PC-3 (cell line): ENCODE measurements at places on chromosomes 2 and 18.

- no peak overlapping the region for H3K27ac ChIP-seq
- H3K4me3 ChIP-seq = no peak overlapping the region
- H3K4me1 ChIP-seq = no peaks in the 10 kb centered on the region
Observed at GRCh38 chr2:8267048-8267447, 414.8 kb upstream of the ID2 start.

GRCh38 chr2:165408186-165408585 is 61.3 kb upstream of the CSRNP3 start:
- DNase-seq = peak; percentile 83
- H3K4me3 ChIP-seq = 0 out of 2 replicates have a peak overlapping the region, but pooled peaks have one; percentile 4
- no peaks in the 10 kb centered on the region for H3K27me3 ChIP-seq
- H3K36me3 ChIP-seq = no peaks in the 10 kb centered on the region
- peaks cover 41% of the 10 kb centered on the region for H3K4me1 ChIP-seq

GRCh38 chr18:10170375-10170774 is 256.6 kb downstream of the VAPA start:
- H3K4me3 ChIP-seq = no peak overlapping the region
- 0 out of 2 replicates have a peak, but pooled peaks cover 12% of the 10 kb centered on the region for H3K27me3 ChIP-seq
- no peaks in the 10 kb centered on the region for H3K36me3 ChIP-seq
- H3K4me1 ChIP-seq = no peaks in the 10 kb centered on the region
- no peak overlapping the region for H3K27ac ChIP-seq
- no peak for DNase-seq

DNA sequence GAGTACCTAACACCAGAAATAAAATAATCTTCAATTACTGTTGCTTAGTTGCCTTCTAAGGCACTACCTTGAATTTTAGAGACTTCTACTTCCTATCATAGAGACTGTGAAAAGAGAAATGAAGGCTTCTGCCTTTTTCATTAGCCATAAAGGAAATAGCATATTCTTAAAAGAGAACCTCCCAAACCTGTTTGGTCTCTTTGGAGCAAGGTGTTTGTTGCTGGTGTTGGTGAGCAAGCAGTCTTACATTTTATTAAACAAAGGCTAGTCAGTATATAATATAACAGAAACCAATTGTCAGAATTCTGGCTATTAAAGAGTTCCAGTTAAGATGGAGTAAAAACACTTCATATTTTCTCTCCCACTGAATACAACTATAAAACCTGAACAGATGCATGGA is 116.4 kb downstream of the TAF4B start:
- no peaks in the 10 kb centered on the region for H3K27me3 ChIP-seq
- H3K4me1 ChIP-seq = peaks cover 12% of the 10 kb centered on the region

DNA sequence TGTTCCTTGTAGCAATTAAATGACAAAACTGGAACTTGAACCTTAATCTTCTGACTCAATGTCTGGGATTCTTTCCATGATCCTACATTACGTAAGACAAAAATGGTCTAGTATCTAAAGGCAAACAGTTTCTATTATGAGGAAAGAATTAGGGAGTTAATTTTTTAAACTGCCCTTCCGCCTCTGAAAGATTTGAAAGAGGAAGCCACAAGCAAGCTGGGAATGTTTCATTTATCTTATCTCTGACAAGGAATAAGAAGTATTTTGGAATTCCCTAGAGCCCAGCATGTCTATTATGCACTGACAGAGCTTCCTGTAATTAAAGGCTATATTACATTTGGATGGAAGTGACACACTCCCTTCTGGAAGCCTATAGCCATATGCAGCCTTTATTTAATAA is 558.8 kb upstream of the CDH2 start:
- no peak overlapping the region for H3K4me3 ChIP-seq
- peak; percentile 82 for DNase-seq
- H3K27ac ChIP-seq = peak overlapping the region; percentile 32
- H3K27me3 ChIP-seq = no peaks in the 10 kb centered on the region
- peaks cover 17% of the 10 kb centered on the region for H3K4me1 ChIP-seq

DNA sequence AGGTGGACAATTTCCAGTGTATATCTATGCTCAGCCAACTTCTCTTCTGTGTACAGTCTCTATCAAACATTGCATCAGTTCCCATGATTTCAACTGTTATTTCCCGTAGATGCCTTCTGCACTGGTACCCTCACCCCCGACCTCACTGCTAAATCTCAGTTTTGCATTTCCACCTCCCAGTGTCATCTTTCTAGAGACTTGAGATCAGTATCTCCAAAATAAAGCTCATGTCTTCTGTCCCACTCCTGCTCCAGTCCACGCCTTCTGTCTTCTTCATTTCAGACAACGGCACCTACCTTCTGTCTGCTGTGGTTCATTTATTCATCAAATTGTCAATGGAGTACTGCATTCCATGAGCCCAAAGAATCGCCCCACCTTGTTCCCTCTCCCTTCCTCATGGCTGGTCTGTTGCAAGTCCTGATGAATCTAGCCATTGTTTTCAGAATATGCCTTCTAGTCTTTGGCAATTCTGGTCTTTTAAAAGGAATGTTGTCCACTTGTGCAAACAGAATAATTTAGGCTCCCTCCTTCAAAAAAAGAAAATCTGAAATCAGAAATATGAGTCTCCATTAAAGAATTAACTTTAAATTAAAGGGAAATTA is 23.3 kb upstream of the NPAS2 start:
- no peak overlapping the region for H3K27ac ChIP-seq
- DNase-seq = peak; percentile 24
- peaks cover 8% of the 10 kb centered on the region for H3K4me1 ChIP-seq
- H3K4me3 ChIP-seq = no peak overlapping the region
- no peaks in the 10 kb centered on the region for H3K36me3 ChIP-seq
- no peaks in the 10 kb centered on the region for H3K27me3 ChIP-seq

GRCh38 chr2:68193144-68193543 is 35.5 kb downstream of the PNO1 start:
- DNase-seq = peak; percentile 35
- peaks cover 53% of the 10 kb centered on the region for H3K4me1 ChIP-seq
- H3K27ac ChIP-seq = peak overlapping the region; percentile 64

DNA sequence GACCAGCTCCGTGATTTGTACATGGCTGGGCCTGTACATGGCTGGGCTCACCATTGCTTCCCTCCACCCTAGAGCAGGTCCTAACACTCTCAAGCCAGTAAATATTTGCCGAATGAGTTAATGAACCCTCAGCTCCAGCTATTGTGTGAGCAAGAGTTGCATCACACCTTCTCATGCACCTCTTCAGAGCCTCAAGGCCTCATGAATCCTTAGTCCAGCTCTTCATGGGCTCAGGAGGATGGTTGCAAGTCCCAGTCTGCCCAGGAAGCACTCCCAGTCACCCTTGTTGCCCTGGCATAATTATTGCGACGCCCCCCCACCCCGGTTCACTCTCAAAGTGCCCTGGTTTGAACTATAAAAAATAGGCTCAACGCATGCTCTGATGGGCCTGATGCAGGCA is 30.1 kb upstream of the GNAL start:
- DNase-seq = peak; percentile 17
- H3K27me3 ChIP-seq = peaks cover 88% of the 10 kb centered on the region
- H3K4me3 ChIP-seq = no peak overlapping the region
- no peaks in the 10 kb centered on the region for H3K4me1 ChIP-seq
- H3K27ac ChIP-seq = no peak overlapping the region

DNA sequence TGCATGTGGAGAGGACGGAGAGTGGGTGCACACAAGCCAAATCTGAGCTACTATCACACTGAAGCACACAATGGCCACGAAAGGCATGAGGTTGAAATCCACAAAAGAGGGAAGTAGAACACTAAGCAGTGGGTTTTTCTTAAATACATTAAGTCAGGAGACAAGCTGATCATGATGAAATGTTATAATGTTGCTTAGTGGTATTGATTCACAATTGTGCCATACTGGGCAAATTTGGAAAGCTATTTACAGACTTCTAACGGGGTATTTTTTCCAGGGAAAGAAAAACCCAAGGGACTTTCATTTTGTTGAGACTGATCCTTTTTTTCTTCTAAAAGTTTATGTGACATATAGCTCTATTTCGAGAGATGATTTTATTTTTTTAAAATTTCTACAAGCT is 100.8 kb upstream of the CNGA3 start:
- no peaks in the 10 kb centered on the region for H3K27me3 ChIP-seq
- H3K4me1 ChIP-seq = no peaks in the 10 kb centered on the region
- H3K4me3 ChIP-seq = no peak overlapping the region
- no peaks in the 10 kb centered on the region for H3K36me3 ChIP-seq
- DNase-seq = no peak

- no peaks in the 10 kb centered on the region for H3K36me3 ChIP-seq
- H3K27me3 ChIP-seq = no peaks in the 10 kb centered on the region
- H3K4me1 ChIP-seq = no peaks in the 10 kb centered on the region
- H3K27ac ChIP-seq = no peak overlapping the region
Observed at GRCh38 chr18:72194072-72194471, 350.1 kb downstream of the CBLN2 start.

GRCh38 chr2:42558827-42559226 is 9.6 kb upstream of the MTA3 start:
- no peaks in the 10 kb centered on the region for H3K36me3 ChIP-seq
- no peak overlapping the region for H3K27ac ChIP-seq
- DNase-seq = peak; percentile 60
- peaks cover 24% of the 10 kb centered on the region for H3K4me1 ChIP-seq
- H3K4me3 ChIP-seq = no peak overlapping the region
- no peaks in the 10 kb centered on the region for H3K27me3 ChIP-seq

GRCh38 chr18:62784966-62785413 is 69.6 kb downstream of the PHLPP1 start:
- H3K36me3 ChIP-seq = no peaks in the 10 kb centered on the region
- no peak overlapping the region for H3K27ac ChIP-seq
- no peak overlapping the region for H3K4me3 ChIP-seq
- DNase-seq = no peak

DNA sequence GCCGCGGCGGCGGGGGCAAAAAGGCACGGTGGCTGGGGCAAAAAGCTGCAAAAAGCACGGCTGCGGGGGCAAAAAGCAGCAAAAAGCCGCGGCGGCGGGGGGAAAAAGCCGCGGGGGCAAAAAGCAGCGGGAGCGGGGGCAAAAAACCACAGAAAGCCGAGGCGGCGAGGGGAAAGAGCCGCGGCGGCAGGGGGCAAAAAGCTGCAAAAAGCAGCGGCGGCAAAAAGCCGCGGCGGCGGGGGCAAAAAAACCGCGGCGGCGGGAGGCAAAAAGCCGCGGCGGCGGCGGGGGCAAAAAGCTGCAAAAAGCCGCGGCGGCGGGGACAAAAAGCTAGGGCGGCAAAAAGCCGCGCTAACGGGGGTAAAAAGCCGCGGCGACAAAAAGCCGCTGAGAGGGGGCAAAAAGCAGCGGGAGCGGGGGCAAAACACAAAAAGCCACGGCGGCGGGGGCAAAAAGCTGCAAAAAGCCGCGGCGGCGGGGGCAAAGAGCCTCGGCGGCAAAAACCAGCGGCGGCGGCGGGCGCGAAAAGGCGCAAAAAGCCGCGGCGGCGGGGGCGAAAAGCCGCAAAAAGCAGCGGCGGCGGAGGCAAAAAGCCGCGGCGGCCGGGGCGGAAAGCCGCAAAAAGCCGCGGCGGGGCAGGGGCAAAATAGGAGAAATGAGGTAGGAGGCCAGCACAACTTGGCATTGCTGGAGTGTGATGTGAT is 123.4 kb downstream of the ANKRD30BL start:
- H3K36me3 ChIP-seq = no peaks in the 10 kb centered on the region
- no peak overlapping the region for H3K27ac ChIP-seq
- H3K4me1 ChIP-seq = no peaks in the 10 kb centered on the region
- H3K27me3 ChIP-seq = peaks cover 49% of the 10 kb centered on the region

GRCh38 chr2:101253013-101253702 is 472 bp downstream of the CNOT11 start:
- peak; percentile 61 for DNase-seq
- peaks cover 30% of the 10 kb centered on the region for H3K4me1 ChIP-seq
- H3K36me3 ChIP-seq = peaks cover 4% of the 10 kb centered on the region; the same call in 1 of the 2 replicates
- H3K27ac ChIP-seq = peak overlapping the region; percentile 67
- H3K4me3 ChIP-seq = peak overlapping the region; percentile 95

GRCh38 chr2:143696651-143697050 is 567.4 kb downstream of the ARHGAP15 start:
- H3K27me3 ChIP-seq = no peaks in the 10 kb centered on the region
- DNase-seq = no peak
- no peak overlapping the region for H3K4me3 ChIP-seq
- no peaks in the 10 kb centered on the region for H3K4me1 ChIP-seq
- no peak overlapping the region for H3K27ac ChIP-seq
- H3K36me3 ChIP-seq = no peaks in the 10 kb centered on the region
